ENCODE measurements at places on chromosomes 11 and 22.

GRCh38 chr11:60842668-60843600 lies 1.0 kb downstream of the CCDC86 start:
- peak; percentile 66 for DNase-seq

DNA sequence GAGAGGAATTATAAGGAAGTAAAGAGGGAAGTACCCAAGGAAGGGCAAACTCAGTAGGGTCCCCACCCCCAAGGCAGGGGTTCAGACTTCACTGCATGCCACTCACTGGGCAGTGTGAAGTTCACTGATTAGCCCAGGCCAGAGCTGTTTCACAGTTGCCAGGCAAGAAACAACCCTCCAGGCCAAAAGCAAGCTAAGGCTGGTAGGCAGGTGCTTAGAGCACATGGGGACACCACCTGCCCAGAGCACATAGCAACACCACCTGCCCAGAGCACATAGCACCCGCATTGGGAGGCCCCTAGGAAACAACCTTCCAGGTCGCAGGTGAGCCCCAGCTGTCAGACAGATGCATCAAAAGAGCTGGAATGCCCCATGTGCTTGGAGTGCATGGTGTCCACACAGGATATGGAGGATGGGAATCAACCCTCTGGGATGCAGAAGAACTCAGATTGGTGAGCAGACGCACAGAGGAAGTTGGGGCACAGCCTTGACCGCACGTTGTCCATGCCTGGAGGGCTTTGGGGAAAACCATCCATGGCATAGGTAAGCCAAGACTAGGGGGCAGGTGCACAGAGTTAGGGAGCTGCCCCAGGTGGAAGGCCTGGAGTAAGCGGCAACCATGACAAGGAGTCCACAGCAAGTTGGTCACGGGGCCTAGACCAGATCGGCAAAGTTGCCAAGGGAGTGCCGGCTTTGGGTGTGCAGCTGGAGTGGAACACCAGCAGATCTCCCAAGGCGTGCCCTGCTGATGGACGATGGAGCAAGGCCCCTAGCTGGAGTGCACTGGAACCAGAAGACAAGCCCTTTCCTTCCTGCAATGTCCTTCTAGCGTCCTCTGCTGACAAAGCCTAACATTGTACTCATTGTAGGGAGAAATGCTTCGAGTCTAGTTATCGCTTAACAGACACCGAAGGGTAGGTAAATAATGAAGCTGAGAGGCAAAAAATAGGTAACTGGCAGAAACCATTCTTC lies 7.8 kb upstream of the TMEM216 start:
- DNase-seq, result peak; percentile 28

GRCh38 chr11:35785287-35786167 lies 123.0 kb downstream of the TRIM44 start:
- no peak for DNase-seq

DNA sequence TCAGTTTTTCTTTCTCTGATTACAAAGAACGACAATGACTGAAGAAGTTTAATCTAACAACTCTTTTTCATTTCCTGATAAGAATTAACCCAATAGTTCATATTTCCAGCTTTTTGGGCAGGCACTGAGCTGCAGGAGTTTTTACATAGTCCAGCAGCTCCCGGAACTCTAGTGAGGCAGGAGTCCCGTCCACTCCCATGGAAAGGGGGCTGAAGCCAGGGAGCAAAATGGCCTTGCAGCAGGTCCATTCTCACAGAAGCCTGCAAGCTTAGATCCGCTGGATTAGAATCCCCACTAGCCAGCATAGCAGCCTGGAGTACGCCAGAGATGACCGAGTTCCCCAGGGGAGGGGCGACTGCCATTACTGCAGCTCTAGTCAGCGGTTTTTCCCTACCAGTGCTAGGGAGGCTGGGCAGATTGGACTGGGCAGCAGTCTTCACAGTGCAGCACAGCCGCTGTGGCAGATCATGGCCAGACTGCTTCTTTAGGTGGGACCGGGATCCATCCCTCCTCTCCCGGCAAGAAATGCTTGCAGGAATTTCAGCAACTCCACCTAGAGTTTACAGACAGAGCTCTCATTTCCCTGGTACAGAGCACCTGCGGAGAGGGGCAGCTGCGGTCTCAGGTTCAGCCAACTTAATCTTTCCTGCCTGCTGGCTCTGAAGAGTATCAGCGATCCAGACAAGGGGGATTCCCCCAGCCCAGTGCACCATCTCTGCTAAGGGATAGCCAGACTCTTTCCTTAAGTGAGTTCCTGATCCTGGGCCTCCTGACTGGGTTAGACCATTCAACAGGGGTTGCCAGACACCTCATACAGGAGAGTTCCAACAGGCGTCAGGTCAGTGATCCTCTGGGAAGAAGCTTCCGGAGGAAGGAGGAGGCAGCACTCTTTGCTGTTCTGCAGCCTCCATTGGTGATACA lies 742 bp upstream of the CASP4 start:
- peak; percentile 17 for DNase-seq

DNA sequence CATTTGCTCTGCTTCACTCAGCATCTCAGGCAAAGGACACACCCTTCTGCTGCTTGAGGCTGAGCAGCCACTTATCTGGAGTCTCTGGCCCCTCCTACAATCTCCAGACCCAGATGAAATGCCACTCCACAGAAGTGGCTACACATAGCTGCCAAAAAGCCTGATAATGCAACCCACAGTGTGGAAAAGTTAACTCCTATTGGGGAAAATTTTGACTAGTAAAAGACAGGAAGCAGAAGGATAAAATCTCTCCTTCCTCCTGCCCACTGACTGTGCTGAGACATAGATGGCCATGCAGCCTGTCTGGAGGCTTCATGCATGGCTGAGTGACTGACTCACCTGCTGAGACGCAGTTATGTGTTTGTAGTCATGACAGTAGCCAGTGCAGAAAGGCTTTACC lies 92.3 kb upstream of the TEAD1 start:
- peak; percentile 51 for DNase-seq

- DNase-seq, result peak; percentile 29
Observed at GRCh38 chr22:41302021-41302767, 869 bp downstream of the ZC3H7B start.

DNA sequence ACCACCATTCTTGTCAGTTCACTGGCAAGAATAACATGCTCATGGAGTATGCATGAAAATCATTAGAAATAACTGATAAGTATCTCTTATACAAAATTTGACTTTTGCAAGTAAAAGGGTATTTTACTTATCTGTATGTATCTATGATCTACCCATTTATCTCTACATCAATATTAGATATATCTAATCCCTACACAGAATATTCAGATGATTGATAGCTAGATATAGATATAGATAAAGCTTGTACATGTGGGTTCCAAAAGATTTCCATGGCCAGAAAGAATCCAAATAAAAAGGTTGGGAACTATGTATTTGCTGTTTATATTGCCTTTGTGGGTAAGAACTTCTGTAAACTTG lies 185.5 kb downstream of the MAML2 start:
- DNase-seq, result no peak

GRCh38 chr11:17098038-17098437 lies 20.6 kb upstream of the RPS13 start:
- no peak for DNase-seq

DNA sequence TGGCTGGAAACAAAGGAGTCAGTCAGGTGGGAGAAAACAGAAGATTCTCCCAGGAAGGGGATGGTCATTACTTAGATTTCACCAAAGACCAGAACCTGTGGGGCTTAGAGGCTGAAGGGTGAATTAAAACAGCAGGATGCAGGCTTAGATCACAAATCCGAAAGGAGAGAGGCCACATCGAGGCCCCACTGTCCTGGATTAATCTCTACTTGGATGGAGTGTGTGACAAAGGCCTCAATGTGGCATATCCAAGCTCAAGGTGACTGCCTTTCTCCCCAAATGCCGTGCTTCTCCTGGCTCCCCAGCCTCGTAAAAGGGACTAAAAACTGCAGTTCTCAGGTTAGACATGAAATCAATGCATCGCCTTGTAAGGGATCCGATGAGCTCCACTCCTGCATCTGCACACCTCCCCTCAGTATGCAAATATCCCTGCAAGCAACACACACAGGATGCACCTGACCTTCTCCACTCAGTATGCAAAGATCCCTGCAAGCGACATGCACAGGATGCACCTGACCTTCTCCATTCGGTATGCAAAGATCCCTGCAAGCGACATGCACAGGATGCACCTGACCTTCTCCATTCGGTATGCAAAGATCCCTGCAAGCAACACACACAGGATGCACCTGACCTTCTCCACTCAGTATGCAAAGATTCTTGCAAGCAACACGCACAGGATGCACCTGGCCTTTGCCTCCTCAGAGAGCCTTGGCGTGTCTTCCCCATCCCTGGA lies 447.4 kb downstream of the BRD1 start:
- DNase-seq, result no peak

DNA sequence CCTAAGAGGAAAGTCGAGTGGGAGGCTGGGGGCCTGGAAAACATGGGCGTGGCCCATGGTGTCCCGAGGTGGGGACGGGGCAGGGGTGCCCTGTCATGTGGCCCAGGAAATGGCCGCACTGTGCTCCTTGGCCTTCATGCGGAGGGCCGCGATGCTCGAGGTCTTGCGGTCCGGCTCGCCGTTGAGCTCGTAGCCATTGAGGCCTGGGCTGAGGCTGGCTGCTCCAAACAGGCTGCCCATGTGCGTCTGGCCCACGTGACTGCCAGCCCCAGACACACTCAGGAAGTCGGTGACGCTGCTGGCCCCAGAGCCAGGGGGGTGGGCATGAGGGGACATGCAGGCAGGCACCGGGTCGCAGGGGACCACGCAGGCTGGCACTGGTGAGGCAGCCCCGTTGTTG lies 45.2 kb downstream of the ALX4 start:
- no peak for DNase-seq

DNA sequence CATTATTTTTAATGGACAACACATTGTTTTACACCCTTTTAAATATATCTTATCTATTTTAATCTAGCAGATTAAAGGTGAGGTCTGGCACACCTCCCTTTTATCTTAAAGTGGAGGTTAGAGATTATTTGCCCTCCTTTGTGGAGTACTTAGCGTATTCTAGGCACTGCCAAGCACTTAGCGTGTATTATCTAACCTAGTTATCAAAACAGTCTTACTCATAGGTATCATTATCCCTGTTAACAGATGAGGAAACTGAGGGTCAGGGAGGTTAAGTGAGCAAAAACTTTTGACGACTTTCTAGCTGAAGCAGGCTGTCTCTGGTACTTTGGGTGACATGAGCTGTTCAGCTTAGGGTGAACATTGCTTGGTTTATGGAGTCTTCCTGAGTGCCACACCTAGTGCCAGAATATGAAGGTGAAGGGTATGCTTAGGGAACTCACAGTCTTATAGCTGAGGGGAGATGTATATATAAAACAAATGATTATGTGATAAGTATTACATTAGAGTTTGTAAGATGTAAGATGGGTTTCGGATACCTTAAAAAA lies 55.0 kb downstream of the ZNRF3 start:
- no peak for DNase-seq

DNA sequence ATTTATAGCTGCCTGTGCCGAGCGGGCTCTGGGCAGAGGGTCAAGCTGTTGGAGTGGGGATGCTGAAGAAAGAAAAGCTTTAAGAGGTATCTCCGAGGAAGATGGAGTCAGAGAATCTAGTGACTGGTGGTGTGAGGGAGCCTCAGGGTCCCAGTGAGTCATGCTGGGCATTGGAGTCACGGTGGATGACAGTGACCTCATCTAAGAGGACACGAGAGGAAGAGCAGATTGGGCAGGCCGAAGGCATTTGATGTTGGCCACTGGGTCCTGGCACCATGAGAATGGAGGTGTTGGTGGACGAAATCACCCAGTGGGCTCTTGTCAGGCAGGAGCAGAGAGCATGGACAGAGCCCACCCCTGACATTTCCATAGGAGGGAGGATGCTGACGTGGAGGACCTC lies 68.4 kb downstream of the TBC1D22A start:
- no peak for DNase-seq

- peak; percentile 74 for DNase-seq
Observed at GRCh38 chr22:42688241-42689211, 32.1 kb downstream of the A4GALT start.

GRCh38 chr11:45926001-45926401 lies 3.5 kb downstream of the LARGE2 start:
- no peak for DNase-seq

DNA sequence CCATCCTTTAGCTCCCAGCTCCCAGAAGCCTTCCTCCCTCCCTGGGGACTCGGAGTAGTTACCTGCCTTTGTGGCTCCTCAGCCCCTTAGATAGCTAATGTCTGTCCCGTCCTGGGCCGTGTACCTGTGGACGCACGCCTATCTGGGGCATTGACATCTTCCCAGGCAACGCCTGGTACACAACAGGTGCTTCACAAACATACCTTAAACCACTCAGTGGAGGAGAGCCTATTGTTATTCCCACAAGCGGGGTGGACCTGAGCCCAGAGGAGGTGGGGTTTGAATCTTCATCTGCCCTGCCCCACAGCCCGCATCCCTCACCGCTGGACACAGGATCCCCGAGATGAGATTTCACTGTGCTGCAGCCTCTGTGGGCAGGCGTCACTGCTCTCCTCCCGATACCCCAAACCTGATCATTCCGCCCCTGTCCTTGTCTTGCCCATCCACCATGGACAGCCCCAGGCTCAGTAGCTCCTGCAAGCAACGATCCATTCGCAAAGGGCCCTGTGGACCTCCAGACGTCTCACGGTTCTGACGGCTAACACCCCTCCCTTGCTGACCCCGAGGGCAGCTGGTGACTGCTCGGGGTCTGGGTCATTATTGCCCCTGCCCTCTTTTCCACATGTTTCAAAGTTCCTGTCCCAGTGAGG lies 73.8 kb upstream of the SHISAL1 start:
- no peak for DNase-seq

GRCh38 chr22:39832627-39833074 lies 60.9 kb downstream of the ENTHD1 start:
- DNase-seq, result no peak

GRCh38 chr22:37909766-37910165 lies 3.7 kb downstream of the MICALL1 start:
- DNase-seq, result no peak

DNA sequence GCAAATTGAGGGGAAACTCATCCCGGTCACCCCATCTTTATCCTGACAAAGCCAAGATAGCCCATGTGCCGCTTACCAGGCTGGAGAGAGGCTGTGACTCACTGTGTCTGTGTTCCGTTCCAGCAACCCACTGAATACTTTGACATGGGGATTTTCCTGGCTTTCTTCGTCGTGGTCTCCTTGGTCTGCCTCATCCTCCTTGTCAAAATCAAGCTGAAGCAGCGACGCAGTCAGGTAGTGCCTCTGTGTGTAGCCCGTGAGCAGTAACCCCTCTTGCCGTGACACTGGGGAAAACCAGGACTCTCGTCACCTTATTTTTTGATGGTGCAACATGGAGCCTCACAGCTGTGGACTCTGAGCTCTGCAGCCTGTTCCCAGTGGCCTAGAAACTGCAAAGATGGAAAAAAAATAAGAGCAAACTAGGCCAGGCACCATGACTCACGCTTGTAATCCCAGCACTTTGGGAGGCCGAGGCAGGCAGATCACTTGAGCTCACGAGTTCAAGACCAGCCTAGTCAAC lies 16.9 kb downstream of the C22orf31 start:
- DNase-seq, result no peak

DNA sequence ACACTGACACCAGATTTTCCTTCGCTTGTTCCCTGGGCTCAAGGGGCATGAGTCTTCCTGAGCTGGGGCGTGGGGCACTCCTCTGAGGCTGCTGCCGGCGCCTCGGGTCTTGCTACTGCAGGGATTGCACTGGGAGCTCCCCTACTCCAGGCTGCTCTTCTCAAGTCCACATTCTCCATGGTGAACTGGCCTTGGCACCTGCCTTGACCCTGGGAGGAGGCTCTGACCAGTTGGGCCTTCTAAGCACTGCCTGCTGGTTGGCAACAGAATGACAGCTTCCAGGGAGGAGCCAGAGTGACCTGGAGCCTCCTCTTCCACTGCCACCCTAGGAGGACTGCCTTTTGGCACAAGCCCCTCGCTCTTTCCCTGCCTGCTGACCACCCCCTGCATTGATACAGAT lies 9.5 kb downstream of the FREY1 start:
- no peak for DNase-seq

Measured in NCI-H82 (cell line).